ENCODE measurements at places on chromosomes 1 and 21.

DNA sequence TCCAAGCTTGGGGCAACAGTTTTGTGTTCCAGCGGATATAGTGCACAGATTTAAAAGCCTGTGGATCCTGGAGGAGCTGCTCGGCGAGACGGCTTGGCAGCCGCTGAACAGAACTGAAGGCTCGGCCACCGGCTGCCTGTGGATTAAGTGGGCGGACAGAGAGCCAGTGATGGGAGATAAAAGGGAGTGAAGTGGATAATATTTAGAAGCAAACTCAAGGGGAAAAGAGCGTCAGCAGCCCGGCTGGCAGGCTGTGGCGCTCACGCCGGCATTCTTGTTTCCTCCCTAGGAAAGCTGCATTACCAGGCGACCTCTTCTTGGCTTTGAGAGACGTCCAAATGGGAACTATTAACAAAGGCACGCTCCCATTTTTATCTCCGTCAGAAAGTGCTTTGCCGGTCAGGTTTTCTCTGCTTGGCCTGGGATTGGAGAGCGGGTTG is 10.4 kb downstream of the TRABD2B start:
- DNase-seq, result no peak

- no peak for DNase-seq
These were observed 8.3 kb upstream of the MPZL1 start for GRCh38 chr1:167713330-167714081.

DNA sequence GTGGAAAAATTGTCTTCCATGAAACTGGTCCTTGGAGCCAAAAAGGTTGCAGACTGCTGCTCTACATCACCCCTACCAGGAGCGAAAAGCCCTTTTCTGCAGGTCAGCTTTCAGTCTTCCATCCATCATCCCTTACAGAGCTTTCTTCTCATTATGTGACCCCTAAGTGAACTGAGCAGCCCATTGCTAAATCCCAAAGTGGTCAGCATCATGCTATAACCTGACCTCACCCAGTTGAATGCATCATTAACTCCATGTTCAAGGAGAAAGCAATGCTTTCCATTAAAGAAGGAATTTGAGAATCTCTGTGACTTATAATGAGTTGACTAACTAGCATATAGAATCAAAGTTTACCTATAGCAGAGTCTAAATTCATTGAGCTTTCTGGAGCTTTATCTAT is 10.4 kb upstream of the IL24 start:
- no peak for DNase-seq

- DNase-seq, result no peak
These were observed 52.2 kb downstream of the DMRTB1 start for GRCh38 chr1:53511323-53511932.

DNA sequence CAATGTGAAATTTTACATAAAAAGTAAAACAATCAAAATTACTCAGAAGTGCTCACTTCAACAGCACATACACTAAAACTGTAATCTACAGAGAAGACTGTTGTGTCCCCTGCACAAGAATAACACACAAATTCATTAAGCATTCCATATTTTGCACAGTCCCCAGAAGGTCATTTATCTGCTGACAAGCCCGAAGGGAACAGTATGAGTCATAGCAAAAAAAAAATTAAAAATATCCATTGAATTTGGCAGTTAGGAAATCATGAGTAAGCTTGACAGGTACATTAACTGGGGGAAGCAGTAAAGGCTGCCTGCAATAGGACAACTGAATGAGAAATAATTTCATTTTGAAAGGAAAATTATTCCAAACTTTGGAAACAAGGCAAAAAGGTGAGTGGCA is 3.3 kb upstream of the CACYBP start:
- no peak for DNase-seq

Data from CD4-positive, alpha-beta T cell treated with Interleukin-15 for 4 hours (primary cell).